MCF 10A (cell line): ENCODE measurements at places on chromosomes 1 and 21. TPM values are rescaled to one million over a fixed set of nuclear protein-coding genes. Genes with fewer than 3 reads are reported as not detected.

- no peak for DNase-seq
Measured at GRCh38 chr1:154352581-154353459, 27.5 kb downstream of the ATP8B2 start.

- DNase-seq: no peak
Measured at GRCh38 chr1:96569288-96569687, 152.3 kb upstream of the PTBP2 start.

DNA sequence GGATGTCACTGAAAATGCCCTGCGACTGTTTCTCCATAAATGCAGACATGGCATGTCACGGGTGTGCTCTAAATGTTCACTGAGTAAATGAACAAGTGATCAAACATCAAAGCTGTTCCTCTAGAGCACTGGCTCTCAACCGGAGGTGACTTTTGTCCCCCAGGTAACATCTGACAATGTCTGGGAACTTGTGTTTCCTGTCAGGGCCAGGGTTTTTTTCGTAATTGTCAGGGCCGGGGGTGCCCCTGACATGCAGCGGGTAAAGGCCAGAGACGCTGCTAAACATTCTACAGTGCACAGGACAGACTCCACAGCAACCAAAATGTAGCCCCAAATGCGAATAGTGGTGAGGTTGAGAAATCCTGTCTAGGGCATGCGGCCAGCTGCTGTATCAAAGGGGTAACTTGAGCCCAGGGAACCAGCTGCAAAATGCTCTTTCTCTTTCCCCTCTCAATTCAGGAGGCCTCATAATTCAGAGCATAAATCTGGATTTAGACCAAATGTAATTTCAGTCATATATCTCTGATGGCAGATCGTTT is 2.0 kb downstream of the ALDH4A1 start:
- DNase-seq: no peak

- DNase-seq: no peak
Measured at GRCh38 chr1:200992382-200993048, 31.0 kb downstream of the KIF21B start.

CFHR1 gene
- total RNA-seq: not detected in 2 replicates
